ENCODE measurements at places on chromosomes 7 and 10.
A peak's percentile ranks its signal among the peaks of the same experiment; 100 is the strongest.

DNA sequence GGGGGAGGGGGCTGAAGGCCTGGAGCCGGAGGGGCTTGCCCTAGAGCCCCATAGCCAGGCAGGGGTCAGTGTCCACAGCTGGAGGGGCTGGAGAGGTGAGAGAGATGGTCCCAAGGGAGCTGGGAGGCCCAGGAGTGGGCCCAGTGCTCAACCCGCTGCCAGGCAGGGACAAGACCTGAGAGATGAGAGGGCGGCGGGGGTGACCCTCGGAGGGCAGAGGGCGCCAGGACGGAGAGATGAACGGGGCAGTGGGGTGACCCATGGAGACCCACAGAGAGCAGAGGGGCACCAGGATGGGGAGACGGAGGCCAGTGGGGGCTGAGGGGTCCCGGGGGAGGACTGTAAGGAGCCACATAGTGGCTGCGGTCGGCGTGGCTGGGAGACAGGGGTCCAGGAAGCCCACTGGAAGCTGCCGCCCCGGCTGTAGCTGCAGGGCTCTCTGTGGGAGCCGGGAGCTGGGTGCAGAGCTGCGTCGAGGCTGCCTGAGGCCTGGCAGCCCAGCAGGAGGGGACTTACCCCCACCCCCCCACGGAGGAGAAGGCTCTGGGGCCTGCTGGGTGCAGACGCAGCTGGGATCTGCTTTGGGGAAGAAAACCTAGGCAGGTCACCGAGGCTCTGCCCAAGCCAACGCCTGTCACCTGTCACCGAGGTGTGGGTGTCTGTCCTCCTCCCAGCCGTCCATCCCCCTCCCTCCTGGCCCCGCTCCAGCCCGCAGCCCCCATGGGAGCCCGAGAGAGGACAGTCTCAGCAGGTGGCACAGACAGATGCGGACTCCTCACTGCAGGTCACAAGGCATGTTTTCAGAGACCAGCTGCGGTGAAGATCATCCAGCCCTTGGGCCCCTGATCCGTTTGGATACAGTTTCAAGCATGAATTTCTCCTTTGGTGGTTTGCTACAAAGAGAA, 25.1 kb downstream of the PWWP2B start:
- peak; percentile 78 for DNase-seq

DNA sequence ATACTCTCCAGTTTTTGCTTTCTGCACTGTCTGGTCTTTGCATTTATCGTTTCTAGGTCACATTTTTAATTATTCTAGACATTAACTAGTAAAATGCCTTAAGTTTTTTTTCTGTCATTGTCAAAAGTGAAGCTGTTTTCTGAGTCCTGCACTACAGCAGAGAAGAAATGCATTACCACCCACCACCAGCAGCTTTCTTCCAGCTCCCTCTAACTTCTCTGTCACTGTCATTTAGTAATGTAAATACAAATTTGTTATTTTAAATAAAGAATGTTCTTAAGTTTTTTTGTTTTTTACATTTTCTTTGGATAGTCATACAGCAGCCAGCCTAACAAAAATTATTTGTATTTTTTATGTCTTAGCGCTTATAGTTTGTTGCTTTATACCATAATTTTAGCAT, 18.8 kb downstream of the PTPRZ1 start:
- DNase-seq = no peak

DNA sequence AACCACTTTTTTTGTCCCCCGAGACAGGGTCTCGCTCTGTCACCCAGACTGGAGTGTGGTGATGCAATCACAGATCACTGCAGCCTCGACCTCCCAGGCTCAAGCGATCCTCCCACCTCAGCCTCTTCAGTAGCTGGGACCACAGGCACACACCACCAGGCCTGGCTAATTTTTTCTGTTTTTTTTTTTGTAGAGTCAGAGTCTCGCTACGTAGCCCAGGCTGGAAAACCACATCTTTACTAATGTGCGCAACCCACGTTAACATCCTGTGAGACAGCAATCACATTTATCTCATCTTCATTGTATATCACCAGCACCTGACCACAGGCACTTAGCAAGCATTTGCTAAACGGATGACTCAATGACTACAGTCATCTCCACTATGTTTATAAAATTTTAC, 77.8 kb upstream of the ATP6V0A4 start:
- no peak for DNase-seq

DNA sequence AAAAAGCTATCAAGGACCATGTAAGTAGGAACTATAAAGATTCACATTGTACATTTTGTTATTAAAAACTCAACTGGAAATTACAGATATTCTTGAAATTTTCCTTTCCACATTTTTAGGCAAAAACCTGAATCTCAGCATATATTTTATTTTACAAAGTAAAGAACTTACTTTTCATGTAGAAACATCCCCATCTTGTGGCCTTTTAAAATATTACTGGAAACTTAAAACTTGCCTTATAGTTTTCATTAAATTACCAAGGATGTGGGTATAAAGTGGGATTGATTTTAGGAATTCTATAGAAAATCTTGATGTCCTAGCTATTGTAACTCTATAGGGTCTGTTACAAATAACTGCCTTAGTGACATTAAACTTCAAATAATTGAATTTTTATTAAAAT, 10.6 kb downstream of the DBF4 start:
- DNase-seq = no peak

DNA sequence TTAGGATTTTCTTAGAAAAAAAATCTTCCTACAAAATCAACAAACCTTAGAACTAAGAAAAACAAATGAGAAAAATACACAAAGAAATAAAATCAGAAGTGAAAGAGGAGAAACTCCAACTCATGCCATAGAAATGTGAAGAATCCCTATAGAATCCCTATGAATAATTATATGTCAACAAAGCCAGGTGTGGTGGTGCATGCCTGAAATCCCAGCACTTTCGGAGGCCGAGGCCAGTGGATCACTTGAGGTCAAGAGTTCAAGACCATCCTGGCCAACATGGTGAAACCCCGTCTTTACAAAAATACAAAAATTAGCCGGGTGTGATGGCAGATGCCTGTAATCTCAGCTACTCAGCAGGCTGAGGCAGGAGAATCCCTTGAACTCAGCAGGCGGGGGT, 27.1 kb downstream of the ACSM6 start:
- no peak for DNase-seq

- DNase-seq = no peak
These were observed 569 bp downstream of the ZNF316 start for GRCh38 chr7:6637544-6638229.

- DNase-seq = no peak
These were observed 12.4 kb downstream of the GDF2 start for GRCh38 chr10:47334466-47335295.

- DNase-seq = no peak
These were observed 125.1 kb downstream of the ADAM12 start for GRCh38 chr10:126263006-126263676.

GRCh38 chr10:120453886-120454285, 3.1 kb upstream of the PLPP4 start:
- DNase-seq = peak; percentile 0

- DNase-seq = no peak
These were observed 886.8 kb downstream of the LRMDA start for GRCh38 chr10:76318211-76318610.

Measured in HL-60 (cell line).